ENCODE measurements at places on chromosomes 6 and 20.

DNA sequence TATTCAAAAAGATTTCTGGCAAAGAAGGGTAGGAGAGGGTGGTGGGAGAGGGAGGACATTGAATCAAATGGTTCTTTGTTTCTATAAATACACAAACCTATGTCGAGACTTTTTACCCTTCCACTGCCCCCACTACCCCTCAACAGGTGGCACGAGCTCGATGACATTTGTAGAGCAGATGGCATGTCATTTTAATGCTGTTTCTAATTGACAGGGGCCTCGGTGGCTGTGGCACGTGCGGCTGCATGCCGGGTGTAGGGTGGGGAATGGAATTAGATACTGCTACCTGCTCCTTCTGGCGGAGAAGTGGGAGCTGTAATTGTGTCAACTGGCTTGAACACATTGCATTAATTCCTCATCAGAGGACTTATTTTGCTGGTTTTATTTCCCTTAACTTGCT is 29.1 kb upstream of the SASH1 start:
- DNase-seq = no peak

- DNase-seq = peak; percentile 33
These were observed 11.3 kb downstream of the DIDO1 start for GRCh38 chr20:62914970-62915457.

DNA sequence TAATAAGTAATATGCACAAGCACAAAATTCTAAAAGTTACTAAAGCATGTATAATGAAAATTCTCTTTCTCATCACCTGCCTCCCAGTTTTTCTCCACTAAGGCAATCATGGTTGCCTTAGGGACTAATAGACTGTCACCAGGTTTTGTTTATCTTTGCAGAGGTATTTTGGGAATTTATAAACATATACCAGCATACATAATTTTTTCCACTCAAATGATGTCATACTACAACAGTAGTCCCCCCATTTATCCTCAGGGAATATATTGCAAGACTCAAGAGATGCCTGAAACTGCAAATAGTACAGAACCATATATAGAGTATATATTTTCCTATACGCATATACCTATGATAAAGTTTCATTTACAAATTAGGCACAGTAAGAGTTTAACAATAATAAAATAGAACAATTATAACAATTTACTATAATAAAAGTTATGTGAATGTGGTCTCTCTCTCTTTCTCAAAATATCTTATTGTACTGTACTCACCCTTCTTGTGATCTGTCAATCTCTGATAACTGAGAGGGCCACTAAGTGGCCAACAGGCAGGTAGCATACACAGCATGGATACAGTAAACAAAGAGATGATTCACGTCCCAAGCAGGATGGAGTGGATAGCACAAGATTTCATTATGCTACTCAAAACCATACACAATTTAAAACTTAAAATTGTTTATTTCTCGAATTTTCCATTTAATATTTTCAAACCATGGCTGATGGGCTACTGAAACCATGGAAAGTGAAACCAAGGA is 19.7 kb downstream of the RBL1 start:
- DNase-seq = no peak

DNA sequence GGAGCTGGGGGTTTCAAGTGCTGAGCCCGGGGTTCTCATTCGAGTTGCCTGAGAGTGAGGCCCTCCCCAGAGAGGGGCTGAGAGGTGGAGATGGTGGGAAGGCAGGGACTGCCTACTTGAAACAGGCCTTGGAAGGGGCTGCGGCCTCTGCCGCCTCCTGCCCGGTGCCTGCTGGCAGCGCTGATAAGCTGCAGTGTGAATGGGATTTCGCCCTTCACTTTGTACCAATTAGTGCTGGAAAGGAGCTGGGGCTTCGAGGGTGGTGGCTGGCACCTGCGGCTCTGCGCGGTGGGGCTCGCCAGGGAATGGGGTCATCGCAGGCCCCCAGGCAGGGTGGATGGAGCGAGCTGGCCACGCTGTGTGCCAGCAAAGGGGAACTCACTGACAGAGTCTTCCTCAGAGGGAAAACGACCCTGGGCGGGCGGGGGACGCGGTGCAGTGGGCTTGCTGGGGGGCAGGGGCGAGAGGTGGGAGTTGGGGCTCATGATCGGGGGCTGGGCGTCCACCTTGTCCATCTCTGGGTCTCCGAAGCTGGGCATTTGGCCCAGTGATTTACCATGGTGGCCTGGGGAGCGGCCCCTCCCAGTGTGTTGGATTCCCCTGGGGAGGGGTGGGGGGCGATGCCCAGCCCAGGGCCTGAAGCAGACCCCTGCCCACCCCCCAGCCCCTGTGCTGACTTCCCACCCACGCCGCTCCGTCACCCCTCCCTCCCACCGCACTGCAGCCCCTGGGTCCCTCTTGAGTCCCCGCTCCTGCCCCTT is 22.9 kb downstream of the COL20A1 start:
- DNase-seq = no peak
